Activated CD4-positive, alpha-beta T cell treated with anti-CD3 and anti-CD28 coated beads, Interleukin-2, amount 10 ng/mL, durations not matched to agents 24 days and 14 days (primary cell): ENCODE measurements at places on chromosomes 4 and X. TPM values are rescaled to one million over a fixed set of nuclear protein-coding genes. Genes with fewer than 3 reads are reported as not detected.

DNA sequence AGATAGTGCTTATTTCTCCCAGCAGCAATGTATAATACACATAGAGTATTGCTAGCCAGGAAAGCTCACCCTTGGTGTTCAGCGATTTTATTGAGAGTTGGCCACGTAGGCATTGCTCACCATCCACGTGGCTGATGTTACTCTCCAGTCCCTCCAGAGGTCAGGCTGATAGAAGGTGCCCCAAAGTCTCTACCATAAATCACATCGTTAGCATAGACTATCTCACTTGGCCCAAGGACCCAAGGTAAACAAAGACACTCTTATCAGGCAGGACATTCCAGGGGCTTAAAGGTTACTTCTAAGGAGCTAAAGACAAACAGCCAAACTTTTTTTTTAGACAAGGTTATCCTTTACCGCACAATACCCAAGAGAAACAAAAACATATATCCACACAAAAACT, 30.3 kb upstream of the RGN start:
- H3K27ac ChIP-seq, result no peak overlapping the region
- no peaks in the 10 kb centered on the region for H3K36me3 ChIP-seq
- no peaks in the 10 kb centered on the region for H3K4me1 ChIP-seq

- H3K4me1 ChIP-seq, result peaks cover 5% of the 10 kb centered on the region
- H3K36me3 ChIP-seq, result no peaks in the 10 kb centered on the region
- H3K27ac ChIP-seq, result no peak overlapping the region
- no peak for DNase-seq
- no peak overlapping the region for H3K4me3 ChIP-seq
Observed at GRCh38 chr4:76723924-76724323, 174.0 kb downstream of the SOWAHB start.

GRCh38 chr4:183600189-183600685, 58.7 kb downstream of the RWDD4 start:
- no peaks in the 10 kb centered on the region for H3K36me3 ChIP-seq
- no peak overlapping the region for H3K27ac ChIP-seq
- H3K27me3 ChIP-seq, result peaks cover 20% of the 10 kb centered on the region
- no peak overlapping the region for H3K4me3 ChIP-seq

ANXA3 gene
- total RNA-seq, result 1.9 TPM in 2 replicates

GRCh38 chr4:5760246-5760645, 49.2 kb downstream of the EVC start:
- H3K4me1 ChIP-seq, result peaks cover 5% of the 10 kb centered on the region
- no peak for DNase-seq
- H3K36me3 ChIP-seq, result no peaks in the 10 kb centered on the region
- no peak overlapping the region for H3K27ac ChIP-seq

TAF7L gene
- 0.19 TPM in 1 of 2 replicates, not detected in the other for total RNA-seq
